ENCODE measurements at places on chromosomes 1 and 21.
A peak's percentile ranks its signal among the peaks of the same experiment; 100 is the strongest.

DNA sequence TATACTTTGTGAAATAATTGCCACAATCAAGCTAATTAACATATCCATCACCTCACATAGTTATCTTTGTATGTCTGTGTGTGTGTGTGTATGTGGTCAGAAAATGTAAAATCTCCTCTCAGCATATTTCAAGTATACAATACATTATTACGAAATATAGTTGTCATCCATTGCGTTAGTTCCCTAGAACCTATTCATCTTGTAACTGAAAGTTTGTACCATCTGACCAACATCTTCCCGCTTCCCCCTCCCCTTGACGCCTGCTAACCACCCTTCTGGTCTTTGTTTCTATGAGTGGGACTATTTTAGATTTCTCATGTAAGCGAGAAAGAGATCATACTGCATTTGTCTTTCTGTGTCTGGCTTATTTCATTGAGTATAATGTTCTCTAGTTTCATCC lies 455.3 kb downstream of the KCNT2 start:
- DNase-seq: no peak

- no peak for DNase-seq
Measured at GRCh38 chr1:46488343-46489168, 1.1 kb upstream of the DMBX1 start.

GRCh38 chr1:119081700-119082099 lies 58.8 kb downstream of the WARS2 start:
- peak; percentile 80 for DNase-seq

GRCh38 chr21:27306206-27306605 lies 339.3 kb upstream of the ADAMTS5 start:
- DNase-seq: no peak

DNA sequence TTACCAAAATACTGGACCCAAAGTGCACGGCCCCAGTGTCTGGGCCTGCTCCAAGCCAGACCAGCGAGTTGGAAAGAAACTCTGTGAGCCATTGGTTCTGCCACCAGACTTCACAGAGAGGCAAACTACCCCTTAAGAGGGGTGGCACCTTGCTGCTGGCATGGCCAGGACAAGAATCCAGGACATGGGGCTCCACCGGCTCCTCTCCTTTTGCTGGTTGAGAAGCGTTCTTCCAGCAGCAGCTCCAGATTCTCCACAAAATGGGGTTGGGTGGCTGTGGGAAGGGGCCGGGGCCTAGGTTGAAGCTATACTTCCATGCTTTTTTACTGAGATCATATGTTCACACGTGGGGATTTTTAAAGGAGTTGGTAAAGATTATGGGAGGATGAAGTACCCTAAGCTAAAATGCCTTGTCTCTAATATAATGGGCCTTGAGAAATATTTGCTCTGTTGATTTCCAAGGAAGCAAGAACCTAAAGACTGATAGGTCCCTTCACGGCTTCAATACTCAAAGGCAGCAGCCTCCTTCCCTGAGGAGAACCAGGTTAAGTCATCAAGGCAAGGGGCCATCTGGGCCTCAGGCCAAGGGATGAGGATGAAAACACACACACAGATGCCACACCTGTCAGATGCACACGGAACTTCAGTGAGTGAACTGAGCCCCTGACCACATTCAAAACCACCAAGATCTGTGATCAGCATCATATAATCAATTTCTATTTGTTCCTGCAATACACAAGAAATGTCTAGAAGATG lies 3.1 kb downstream of the C1orf198 start:
- DNase-seq: no peak

DNA sequence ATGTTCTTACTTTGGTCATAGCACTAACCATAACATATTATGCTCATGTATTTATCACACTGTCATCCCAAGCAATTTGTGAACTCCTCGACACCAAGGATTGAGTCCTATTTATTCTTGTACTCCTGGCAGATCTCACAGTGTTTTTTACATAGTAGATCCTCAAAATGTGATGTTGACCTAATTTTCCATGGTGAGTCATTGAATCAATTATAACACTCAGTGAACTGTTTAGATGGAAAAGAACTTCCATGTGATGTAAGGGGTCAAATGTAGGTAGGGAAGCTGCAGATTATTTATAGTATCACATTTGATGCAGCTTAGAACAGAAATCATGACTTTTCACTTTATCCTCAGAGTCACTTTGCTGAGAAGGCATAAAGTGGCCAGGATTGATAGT lies 281.9 kb upstream of the ADAMTS5 start:
- DNase-seq: no peak

GRCh38 chr1:191151321-191151807 lies 673.7 kb upstream of the BRINP3 start:
- DNase-seq: no peak

GRCh38 chr1:113205980-113206766 lies 133.2 kb downstream of the LRIG2 start:
- no peak for DNase-seq

Data from RPMI8226 (cell line).